ENCODE measurements at places on chromosomes 5 and 9. TPM values are rescaled to one million over a fixed set of nuclear protein-coding genes. Genes with fewer than 3 reads are reported as not detected.

- DNase-seq = no peak
These were observed 17.8 kb downstream of the UNC13B start for GRCh38 chr9:35179347-35180280.

GRCh38 chr5:119336845-119337580 lies 18.8 kb upstream of the TNFAIP8 start:
- no peak for DNase-seq

- DNase-seq = no peak
These were observed 38.8 kb downstream of the PAEP start for GRCh38 chr9:135600296-135600817.

GRCh38 chr5:127995556-127995955 lies 88.0 kb upstream of the SLC12A2 start:
- DNase-seq = no peak

GRCh38 chr5:173513521-173513991 lies 102.9 kb downstream of the BOD1 start:
- no peak for DNase-seq

DNA sequence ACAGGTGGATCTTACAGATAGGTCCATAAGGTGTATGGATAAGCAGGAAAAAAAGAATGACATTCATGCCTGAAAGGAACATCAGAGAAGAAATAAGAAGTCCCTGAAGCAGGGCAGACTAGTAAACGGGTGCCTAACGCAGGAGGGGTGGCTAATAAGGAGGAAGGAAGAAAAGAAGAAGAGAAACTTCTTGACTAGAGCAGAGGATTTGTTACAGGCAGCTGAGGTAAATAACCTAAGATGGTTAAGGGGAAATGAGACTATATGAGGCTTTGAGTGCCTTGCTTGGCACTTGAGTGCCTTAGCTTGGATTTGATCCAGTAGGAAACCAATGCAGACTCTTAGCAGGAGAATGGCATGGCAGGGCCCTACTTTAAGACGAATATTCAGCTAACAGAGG lies 313.5 kb upstream of the PDE4D start:
- DNase-seq = no peak

DNA sequence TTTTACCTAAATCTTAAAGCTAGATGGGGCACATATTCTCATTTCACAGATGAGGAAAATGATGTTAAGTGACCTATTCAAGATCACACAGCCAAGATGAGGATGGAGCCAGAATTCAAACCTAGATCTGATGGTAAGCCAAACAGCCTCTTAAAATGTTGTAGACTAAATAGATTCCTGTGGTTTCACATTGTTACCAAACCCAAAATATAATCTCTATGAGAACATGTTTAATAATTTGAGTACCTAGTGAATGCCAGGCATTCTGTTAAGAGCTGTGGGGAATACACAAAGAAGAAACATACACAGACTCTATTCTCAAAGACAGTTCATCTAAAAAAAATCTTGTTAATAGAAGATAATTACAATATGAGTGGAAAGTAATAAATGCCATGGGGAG lies 25.2 kb downstream of the HOMER1 start:
- no peak for DNase-seq

DNA sequence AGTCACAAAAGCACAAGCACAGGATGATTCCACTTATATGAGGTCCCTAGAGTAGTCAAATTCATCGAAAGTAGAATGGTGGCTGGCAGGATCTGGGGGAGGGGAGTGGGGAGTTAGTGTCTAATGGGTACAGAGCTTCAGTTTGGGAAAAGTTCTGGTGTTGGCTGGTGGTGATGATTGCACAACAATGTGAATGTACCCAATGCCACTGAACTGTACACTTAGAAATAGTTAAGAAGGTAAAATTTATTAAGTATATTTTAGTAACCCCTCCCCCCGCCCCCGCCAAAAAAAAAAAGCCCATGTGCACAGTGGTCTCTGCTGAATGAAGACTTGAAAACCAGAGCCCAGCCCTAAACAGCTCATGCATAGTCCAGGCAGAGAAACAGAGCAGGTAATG lies 24.8 kb upstream of the GTF3C5 start:
- DNase-seq = no peak

GRCh38 chr5:143279698-143280097 lies 123.8 kb downstream of the NR3C1 start:
- no peak for DNase-seq

DNA sequence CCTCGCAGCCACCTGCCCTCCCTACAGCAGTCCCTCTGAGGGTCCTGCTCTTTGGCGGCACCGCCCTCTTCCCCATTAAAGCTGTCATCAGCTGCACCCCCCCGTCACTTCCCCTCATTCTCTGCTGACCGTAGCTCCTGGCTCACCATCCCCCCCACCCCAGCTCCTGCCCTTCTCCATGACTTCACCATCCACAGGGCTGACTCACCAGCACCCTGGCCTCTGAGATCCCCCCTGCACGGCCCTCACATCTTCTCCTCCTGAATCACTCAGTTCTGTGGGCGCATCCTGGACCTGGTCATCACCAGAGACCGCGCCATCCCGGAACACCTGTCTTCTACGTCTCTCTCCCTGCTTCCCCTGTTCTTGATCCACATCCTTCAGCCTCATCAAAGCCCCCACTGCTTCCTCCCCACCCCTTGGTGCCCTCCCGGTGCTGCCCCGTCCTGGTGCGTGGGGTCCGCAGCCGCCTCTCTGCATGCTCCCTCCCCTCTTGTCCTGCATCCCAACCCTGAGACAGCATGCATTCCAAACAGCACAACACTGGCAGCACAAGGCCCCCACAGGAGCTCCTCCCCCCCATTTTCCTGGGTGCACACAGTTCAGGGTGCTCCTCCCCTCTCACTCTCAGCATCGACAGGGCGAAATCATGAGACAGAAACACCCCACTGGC lies 12.9 kb downstream of the FLT4 start:
- DNase-seq = no peak

DNA sequence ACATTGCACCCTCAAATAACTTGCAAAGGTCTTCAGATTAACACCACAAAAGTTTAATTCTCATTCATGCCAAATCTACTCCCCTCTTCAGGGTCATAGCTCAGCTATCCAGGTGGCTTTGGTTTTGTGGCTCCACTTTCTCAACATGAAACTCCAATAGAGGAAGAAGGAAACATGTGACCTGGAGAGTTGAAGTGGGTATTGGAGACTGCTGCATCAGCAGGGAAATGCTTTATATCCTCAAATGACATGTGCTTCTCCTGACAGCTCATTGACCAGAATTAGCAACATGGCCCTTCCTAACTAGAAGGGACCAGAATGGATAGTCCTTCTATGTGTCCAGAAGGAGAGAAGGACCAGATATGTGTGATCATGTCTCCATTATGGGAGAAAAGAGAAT lies 73.6 kb downstream of the TLR4 start:
- no peak for DNase-seq

DNA sequence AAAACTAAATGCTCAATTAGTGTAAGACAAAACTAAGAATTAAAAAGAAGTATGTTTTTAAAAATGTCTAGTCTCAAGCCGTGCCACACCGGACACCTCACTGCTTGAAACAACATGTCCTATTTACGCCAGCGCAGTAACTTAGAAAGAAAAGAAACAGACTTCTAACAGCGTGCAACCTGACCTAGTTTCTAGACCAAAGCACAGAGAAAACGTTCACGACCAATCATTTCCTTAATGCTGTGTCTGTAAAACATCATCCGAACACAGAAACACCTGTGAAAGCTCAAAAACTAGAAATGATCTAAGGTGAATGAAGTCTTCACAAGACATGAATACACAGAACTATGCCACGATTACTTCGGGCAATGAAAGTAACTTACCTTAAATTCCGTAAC lies 4.0 kb downstream of the BRD9 start:
- DNase-seq = no peak

- DNase-seq = no peak
These were observed 174.5 kb downstream of the FGF18 start for GRCh38 chr5:171593976-171594375.

DNA sequence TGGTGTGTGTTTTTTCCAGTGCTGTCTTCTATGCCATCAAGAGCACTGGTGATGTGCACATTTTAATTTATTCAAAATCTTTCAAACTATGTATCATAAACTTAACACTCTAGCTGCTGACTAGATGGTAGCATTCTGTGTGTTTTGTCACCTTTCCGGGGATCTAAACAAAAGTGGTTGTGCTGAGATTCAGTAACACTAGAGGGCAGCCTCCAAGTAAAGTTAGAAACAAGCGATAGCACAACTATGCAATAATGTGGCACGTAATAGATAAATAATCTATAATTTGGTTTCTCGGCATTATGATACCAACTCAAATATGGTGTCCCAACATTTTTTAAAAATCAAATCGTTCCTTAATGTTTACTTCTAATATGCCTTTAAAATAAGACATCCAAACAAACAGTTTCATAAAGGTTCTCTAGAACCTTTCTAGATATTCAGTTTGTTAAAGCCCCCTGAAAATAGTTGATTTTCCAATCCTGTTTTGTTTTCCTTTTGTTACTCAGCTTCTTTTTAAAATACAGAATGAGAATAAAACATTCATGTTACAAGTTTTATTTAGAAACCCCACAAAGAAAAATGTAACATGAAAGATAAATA lies 16.9 kb downstream of the SEMA6A start:
- no peak for DNase-seq

GRCh38 chr5:32144378-32145207 lies 29.5 kb downstream of the GOLPH3 start:
- no peak for DNase-seq

GRCh38 chr5:39131210-39132127 lies 57.3 kb upstream of the RICTOR start:
- no peak for DNase-seq

SV2C gene
- 0.02 TPM for polyA plus RNA-seq

CCDC192 gene
- polyA plus RNA-seq = not detected

OR1L1 gene
- polyA plus RNA-seq = not detected

ZNF608 gene
- 0.87 TPM for polyA plus RNA-seq

CAMK4 gene
- polyA plus RNA-seq = 0.30 TPM

PCDHA10 gene
- polyA plus RNA-seq = 0.06 TPM

Data from keratinocyte (primary cell).